ENCODE measurements at places on chromosomes 2 and 18.

DNA sequence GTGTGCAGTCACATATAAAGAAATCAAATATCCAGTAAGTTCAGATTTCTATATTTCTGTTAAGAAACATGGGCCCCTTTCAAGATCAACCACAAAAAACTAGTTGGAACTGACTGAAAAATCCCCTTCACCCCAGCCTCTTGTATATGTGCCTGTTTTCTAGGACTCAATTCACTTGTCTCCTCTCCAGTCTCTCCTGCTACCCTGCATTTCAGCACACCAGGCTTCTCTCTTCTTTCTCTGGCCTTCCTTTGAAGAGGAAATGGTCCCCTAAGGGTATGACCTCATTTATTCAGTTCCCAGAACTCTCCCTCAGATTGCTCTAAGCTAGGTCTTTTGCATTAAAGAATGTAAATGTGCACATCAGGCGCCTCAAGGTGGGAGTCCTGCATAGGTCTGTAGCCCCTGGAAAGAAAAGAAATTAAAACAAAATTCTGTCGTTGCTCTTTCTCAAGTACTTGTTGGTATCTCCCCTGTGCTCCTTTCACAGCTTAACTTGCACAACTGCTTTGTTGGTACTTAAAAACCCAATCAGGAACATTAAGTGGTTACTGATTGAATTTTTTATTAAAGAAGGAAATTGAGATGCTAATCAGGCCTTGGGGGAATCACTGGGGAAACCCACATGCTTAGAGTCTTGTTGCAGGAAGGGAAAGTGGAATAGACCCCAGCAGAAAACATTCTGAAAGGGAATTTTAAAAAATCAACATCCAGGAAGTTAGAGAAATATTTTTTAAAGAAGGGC, 278.4 kb downstream of the AGPS start:
- no peak for DNase-seq

DNA sequence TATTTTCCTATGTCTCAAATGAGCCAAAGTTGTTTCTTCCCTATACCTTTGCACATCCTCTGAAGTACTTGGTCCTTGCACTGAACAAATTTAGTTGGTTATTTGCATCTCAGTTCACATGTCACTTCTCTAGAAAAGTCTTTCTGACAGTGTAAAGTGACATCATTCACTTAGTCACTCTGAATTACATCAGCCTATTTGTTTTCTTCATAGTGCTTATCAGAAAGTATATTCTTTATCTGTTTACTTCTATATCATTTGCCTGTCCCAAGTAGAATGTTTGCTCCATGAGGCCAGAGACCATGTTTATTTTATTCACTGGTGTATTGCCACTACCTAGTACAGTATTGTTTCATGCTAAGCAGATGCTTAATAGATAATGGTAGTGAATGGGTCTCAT, 173.7 kb downstream of the HNMT start:
- DNase-seq = no peak

GRCh38 chr18:58695772-58696171, 24.5 kb downstream of the MALT1 start:
- no peak for DNase-seq

DNA sequence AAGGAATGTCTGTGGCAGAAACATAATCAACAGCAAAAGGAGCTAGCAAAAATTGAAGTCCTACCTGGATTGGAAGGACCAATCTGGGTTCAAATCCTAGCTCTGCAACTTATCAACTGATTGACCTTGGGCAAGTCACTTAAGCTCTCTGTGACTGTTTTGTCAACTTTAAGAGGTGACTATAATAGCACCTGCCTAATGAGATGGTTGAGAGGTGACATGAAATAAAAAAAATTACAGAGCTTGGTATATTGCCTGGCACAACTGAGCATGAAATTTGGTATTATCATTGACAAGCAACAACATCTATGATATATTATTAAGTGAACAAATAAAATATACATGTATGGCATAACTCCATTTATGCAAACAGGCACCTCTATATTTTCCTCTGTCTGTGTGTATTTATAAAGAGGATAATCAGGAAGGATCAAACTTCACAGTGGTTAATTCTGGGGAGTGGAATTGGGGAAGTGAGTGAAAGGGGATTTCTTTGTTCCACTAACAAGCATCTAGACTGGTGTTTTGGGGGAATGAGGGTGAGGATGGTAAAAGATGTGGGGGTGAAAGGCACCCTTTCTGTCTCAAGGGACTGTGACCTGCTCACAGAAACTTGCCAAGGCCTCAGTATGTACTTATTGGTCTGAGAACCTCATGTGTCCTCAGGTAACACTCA, 132.8 kb upstream of the SERTAD2 start:
- no peak for DNase-seq

GRCh38 chr2:122927710-122928557, 1097.2 kb upstream of the CNTNAP5 start:
- DNase-seq = no peak

- no peak for DNase-seq
These were observed 806 bp downstream of the RFX8 start for GRCh38 chr2:101473911-101474701.

- no peak for DNase-seq
These were observed 64.3 kb upstream of the SNTG2 start for GRCh38 chr2:886072-887022.

DNA sequence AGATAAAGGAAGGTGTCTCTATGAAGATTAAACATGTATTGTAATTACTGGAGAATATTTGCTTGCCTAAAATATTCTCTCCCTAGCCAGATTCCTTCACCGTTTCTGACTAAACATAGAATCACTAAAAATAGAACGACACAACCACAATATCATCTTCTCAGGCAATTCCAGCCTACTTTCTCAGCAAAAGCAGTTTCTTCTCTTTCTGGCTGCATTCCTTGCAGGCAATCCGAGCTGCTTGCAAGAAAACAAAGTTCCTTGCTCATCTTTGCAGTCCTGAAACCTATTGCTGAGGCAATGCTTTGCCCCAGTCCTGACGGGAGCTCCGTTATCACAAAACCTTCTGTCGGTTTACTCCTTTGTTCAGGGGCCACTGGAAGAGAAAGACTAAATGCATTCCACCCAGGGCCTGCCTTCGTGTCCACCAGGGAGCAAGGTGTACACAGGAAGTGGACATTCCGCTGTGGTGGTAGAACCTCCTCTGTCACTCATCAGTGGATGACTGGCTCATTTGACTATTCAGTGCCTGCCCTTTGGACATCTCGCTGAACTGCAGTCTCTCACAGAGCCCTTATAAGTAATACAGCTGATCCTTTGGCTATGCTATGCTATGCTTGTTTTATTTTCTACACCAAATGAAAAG, 239.2 kb upstream of the DOK6 start:
- no peak for DNase-seq

DNA sequence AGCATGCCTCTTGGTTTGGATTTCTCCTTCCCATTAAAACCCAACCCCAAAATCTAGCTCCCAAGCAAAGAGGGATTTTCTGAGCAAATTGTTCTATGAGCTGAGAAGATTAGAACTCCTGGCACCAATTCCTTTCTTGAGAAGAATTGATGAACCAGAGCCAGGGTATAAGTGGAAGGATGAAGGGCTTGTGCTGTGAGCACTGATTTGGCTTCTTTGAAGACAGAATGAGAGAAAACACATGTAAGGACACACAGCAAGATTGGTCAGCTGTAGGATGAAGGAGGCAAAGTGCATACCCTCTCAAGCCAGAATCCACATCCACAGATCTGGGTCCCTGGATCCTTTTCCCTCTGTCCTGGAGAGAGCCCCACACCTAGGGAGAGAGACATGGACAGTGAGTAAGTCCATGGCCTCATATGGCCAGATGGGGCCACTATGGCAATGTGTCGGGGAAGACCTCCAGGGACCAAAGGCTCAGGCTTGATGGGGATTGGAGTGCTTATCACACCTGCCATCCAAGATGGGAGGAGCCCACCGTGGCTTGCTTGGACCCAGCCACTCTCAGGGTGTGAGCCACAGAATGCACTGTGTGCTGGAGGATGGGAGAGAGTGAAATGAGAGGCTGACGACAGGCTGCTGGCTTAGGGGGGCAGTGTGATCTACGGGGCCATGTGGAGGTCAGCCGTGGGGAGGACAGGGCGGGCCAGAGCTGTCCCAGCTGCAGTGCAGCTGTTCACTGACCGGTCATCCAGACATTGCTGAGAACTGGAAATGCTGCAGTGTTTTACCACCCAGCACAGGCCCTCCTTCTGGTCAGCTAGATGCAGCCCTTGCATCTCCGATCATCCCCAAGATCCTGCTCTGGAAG, 339.8 kb downstream of the CYP26B1 start:
- DNase-seq = no peak

GRCh38 chr2:38600921-38601455, 1.7 kb downstream of the HNRNPLL start:
- no peak for DNase-seq

- no peak for DNase-seq
These were observed 140.5 kb upstream of the HNRNPA3 start for GRCh38 chr2:177072090-177072489.

- no peak for DNase-seq
These were observed 19.3 kb upstream of the CTIF start for GRCh38 chr18:48519431-48520100.

- DNase-seq = no peak
These were observed 84.2 kb downstream of the MALT1 start for GRCh38 chr18:58755304-58756010.

- DNase-seq = no peak
These were observed 52.3 kb downstream of the DDX1 start for GRCh38 chr2:15643791-15644585.

GRCh38 chr2:27076323-27076722, 2.1 kb upstream of the EMILIN1 start:
- no peak for DNase-seq

DNA sequence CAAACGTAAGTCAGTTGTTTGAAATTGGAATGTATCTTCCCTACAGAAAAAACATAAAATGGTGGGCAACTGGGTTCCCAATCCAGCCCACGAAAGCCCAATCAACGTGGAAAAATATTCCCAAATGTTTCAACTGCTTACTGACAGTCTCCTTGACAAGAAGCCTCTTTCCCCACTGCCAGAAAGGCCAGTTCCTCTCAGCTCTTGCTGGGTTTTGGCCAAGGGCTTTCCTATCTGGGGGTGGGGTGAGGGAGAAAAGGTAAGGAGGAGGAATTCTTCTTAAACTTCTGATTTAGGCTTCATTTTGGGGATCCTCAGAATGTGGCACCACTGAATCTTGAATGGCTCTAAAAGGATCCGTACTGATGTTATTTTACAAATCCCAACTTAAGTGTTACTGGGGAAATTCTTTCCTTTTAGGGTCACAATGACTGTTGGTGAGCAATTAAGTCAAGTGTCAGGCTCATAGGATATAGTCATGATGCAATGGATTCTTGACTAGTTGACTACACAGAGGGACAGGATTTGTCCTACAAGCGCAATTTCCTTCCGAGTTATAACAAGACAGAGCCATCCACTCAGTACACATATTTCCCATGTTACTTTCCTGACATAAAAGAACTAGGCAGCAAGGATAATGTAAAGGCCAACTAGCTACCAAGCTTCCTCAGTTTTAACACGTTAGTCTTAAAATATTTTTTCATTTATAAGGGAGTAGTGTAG, 73.6 kb downstream of the SPRED2 start:
- DNase-seq = no peak

DNA sequence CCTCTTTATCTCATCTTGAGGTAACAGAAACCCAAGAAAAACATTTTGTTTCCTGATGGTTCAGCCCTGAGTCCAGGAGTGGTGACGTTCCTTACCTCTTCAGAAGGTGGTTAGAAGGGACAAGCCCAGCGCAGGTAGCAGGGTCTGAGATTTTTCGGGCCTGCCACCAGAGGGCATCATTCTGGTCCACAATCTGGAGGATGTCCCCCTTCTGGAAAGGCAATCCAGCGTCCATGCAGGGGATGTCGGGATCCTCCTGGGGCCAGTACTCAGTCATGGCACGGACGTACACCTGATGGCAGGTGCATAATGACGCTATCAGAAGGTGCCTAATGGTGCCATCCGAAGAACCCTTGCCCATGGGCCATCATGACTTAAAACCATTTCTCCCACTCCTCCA, 17.7 kb downstream of the MPP4 start:
- DNase-seq = no peak

GRCh38 chr2:96325041-96325883, at the start of gene ITPRIPL1:
Gene ITPRIPL1 (plus strand): TSS chr2:96325317. CDS start chr2:96325840, 523 bp downstream.
- no peak for DNase-seq

- no peak for DNase-seq
These were observed 110.3 kb downstream of the SP3 start for GRCh38 chr2:173854840-173855239.

DNA sequence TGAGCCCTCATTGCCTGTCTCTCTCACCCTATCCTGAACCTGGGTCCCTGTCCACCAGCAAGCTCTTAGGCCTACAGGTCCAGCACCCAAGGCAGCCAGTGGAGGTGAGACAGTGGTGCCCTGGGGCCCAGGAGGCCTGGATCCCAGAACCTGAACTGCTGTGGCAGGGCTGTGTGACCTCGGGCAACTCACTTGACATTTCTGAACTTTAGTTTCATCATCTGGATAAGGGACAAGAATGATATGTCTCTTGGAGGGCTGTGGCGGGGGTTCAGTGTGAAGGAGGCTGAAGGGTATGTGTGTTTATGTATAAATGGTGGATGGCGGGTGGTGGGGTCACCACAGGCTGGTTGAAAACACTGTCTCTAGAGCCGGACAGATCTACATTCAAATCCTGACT, 10.9 kb downstream of the CIB4 start:
- no peak for DNase-seq
